Effector memory CD8-positive, alpha-beta T cell (primary cell): ENCODE measurements at places on chromosomes 16 and 17.

- no peaks in the 10 kb centered on the region for H3K27me3 ChIP-seq
- no peak for DNase-seq
- no peaks in the 10 kb centered on the region for H3K4me1 ChIP-seq
- peaks cover 16% of the 10 kb centered on the region for H3K36me3 ChIP-seq
- no peak overlapping the region for H3K27ac ChIP-seq
- no peak overlapping the region for H3K4me3 ChIP-seq
Observed at GRCh38 chr17:31216031-31216751, 80.8 kb downstream of the OMG start.

- peaks cover 7% of the 10 kb centered on the region for H3K4me1 ChIP-seq
- H3K4me3 ChIP-seq: no peak overlapping the region
- no peak overlapping the region for H3K27ac ChIP-seq
- peaks cover 100% of the 10 kb centered on the region for H3K27me3 ChIP-seq
Observed at GRCh38 chr17:48636177-48637018, 10.2 kb upstream of the HOXB9 start.

DNA sequence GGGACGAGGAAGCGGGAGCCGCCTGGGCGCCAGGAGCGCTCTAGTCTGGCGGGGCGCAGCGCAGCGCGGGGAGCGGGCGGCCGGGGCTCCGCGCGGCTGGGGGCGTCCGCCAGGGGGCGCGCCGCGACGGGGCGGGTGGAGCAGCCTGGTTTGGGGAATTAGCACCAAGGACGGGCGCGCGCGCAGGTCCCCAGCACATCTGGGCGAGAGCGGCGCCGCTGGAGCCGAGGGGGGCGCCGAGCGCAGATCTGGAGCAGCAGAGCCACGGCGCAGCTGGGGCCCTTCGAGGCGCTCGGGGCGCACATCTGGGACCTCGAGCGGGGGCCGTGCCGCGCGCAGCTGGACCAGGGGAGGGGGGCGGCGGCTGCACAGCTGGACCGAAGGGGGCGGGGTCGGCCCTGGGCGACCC lies at the start of gene NXPH3:
Gene NXPH3 (plus strand): TSS at position 193 of the 409 bp plus-strand sequence. CDS start 349 bp downstream, outside the sequence.
- peak; percentile 51 for DNase-seq
- H3K36me3 ChIP-seq: peaks cover 7% of the 10 kb centered on the region
- H3K4me1 ChIP-seq: peaks cover 11% of the 10 kb centered on the region
- peaks cover 85% of the 10 kb centered on the region for H3K27me3 ChIP-seq
- no peak within 1 kb of the TSS for H3K27ac ChIP-seq

- no peak for DNase-seq
- H3K36me3 ChIP-seq: no peaks in the 10 kb centered on the region
- H3K4me1 ChIP-seq: no peaks in the 10 kb centered on the region
- H3K27ac ChIP-seq: no peak overlapping the region
- H3K27me3 ChIP-seq: no peaks in the 10 kb centered on the region
Observed at GRCh38 chr16:60648290-60648689, 1387.9 kb downstream of the CDH8 start.

- no peak overlapping the region for H3K27ac ChIP-seq
- no peak overlapping the region for H3K4me3 ChIP-seq
- no peak for DNase-seq
- peaks cover 2% of the 10 kb centered on the region for H3K36me3 ChIP-seq
Observed at GRCh38 chr16:71311553-71312158, 22.5 kb upstream of the CMTR2 start.

- H3K4me1 ChIP-seq: no peaks in the 10 kb centered on the region
- H3K4me3 ChIP-seq: no peak overlapping the region
- no peak overlapping the region for H3K27ac ChIP-seq
- no peaks in the 10 kb centered on the region for H3K36me3 ChIP-seq
Observed at GRCh38 chr16:51180719-51181502, 29.8 kb upstream of the SALL1 start.

GRCh38 chr16:22739077-22739476 lies 74.9 kb upstream of the HS3ST2 start:
- H3K4me3 ChIP-seq: no peak overlapping the region
- H3K4me1 ChIP-seq: no peaks in the 10 kb centered on the region
- H3K27me3 ChIP-seq: peaks cover 15% of the 10 kb centered on the region
- DNase-seq: no peak
- no peaks in the 10 kb centered on the region for H3K36me3 ChIP-seq
- H3K27ac ChIP-seq: no peak overlapping the region

DNA sequence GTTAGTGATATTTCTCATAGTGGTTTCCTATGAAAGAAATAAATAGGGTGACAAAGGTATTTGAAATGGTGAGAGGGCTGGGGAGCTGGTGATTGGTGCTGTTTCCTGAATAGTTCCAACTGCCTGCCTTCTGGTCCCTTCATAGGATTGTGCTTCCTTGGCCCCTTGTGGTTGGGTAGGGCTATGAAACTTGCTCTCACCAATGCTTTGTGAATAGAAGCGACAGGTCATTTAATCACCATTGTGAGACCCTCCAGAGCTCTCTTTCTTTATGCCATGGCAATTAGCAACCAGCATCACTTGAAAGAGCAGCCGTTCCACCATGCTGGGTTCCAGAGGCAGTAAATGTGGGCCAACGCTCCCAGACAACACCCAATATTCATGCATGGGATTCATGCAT lies 23.7 kb upstream of the WWOX start:
- H3K4me3 ChIP-seq: no peak overlapping the region
- H3K27ac ChIP-seq: no peak overlapping the region
- peaks cover 16% of the 10 kb centered on the region for H3K27me3 ChIP-seq
- DNase-seq: no peak

- H3K4me3 ChIP-seq: no peak overlapping the region
- H3K27me3 ChIP-seq: peaks cover 10% of the 10 kb centered on the region
- H3K36me3 ChIP-seq: no peaks in the 10 kb centered on the region
- H3K4me1 ChIP-seq: no peaks in the 10 kb centered on the region
- no peak overlapping the region for H3K27ac ChIP-seq
Observed at GRCh38 chr16:55605754-55606336, 39.4 kb downstream of the CAPNS2 start.

GRCh38 chr16:52491216-52491615 lies 55.7 kb downstream of the TOX3 start:
- DNase-seq: no peak
- H3K4me3 ChIP-seq: no peak overlapping the region
- no peaks in the 10 kb centered on the region for H3K27me3 ChIP-seq
- no peaks in the 10 kb centered on the region for H3K4me1 ChIP-seq
- no peak overlapping the region for H3K27ac ChIP-seq

GRCh38 chr16:23521037-23521743 lies 10.9 kb upstream of the GGA2 start:
- peaks cover 7% of the 10 kb centered on the region for H3K4me1 ChIP-seq
- peaks cover 13% of the 10 kb centered on the region for H3K36me3 ChIP-seq
- H3K4me3 ChIP-seq: no peak overlapping the region
- H3K27ac ChIP-seq: no peak overlapping the region

- no peak for DNase-seq
- peaks cover 21% of the 10 kb centered on the region for H3K27me3 ChIP-seq
- no peaks in the 10 kb centered on the region for H3K36me3 ChIP-seq
Observed at GRCh38 chr17:65457635-65458257, 103.7 kb downstream of the AXIN2 start.

DNA sequence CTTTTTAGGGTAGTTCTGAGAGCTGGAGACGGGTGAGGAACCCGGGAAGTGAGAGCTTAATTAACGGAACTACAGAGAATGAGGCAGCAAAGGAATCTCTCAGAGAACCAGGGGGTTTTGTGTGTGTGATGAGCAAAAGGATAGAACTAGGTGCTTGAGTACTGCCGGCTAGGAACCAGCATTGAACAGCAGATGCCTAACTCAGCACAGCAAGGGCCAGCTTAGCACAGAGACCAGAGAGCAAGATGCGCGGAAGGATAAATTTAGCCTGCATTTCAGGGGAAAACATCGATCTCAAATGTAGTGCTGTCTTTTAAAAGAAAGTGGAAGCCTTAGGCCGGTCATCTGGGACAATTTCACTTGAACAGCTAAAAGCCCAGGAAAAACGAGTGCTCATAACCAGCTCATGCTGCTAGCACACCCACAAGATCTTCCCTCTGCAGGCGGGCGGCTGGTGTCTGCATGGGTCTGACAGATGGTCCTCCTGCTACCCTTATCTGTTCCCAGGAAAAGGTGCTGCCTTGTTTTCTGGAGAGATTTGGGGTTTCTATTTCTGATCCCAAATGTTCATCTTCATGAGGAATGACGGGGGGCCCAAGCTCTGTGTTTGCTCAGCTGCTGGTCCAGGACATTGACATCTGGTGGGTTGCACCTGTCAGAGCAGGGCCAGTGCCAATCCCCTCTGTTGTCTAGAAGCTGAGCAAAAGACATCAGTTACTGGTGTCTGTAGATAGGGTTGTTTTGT lies 103.9 kb downstream of the SOCS1 start:
- no peak overlapping the region for H3K27ac ChIP-seq
- no peak for DNase-seq
- H3K4me3 ChIP-seq: no peak overlapping the region
- H3K4me1 ChIP-seq: peaks cover 3% of the 10 kb centered on the region
- peaks cover 11% of the 10 kb centered on the region for H3K36me3 ChIP-seq

DNA sequence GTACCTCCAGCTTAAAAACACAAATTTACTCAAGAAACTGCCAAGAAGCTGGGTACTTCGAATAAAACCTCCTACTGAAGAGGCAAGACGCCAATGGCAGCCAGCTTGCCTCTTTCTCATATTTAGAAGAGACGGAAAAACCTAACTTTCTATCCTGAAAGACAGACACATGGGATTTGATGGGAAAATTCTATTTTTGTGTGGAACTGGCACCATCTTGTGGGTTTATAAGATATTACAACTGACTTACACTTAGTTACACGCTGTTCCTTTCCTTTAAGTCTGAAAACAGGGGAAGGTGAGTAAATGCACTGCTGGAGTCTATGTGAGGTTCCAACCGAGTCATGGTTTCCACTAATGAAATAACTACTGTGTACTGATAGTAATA lies 10.3 kb downstream of the ZNF18 start:
- H3K27ac ChIP-seq: no peak overlapping the region
- H3K4me1 ChIP-seq: peaks cover 9% of the 10 kb centered on the region
- no peaks in the 10 kb centered on the region for H3K27me3 ChIP-seq
- no peak for DNase-seq
- peaks cover 42% of the 10 kb centered on the region for H3K36me3 ChIP-seq

DNA sequence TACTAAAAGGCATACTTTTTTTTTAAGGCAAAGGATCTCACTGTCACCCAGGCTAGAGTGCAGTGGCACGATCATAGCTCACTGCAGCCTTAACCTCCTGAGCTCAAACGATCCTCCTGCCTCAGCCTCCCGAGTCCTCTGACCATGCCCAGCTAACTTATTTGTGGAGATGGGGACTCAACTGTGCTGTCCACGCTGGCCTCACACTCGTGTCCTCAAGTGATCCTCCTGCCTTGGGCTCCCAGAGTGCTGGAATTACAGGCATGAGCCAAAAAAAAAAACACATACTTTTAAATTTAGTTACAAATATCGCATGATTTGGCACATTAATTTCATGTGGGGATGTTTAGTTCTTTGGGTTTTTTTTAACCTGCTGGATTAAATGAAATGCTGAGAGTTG lies 207.7 kb upstream of the CHMP6 start:
- H3K36me3 ChIP-seq: peaks cover 11% of the 10 kb centered on the region
- no peak overlapping the region for H3K27ac ChIP-seq
- no peaks in the 10 kb centered on the region for H3K27me3 ChIP-seq
- no peak overlapping the region for H3K4me3 ChIP-seq

DNA sequence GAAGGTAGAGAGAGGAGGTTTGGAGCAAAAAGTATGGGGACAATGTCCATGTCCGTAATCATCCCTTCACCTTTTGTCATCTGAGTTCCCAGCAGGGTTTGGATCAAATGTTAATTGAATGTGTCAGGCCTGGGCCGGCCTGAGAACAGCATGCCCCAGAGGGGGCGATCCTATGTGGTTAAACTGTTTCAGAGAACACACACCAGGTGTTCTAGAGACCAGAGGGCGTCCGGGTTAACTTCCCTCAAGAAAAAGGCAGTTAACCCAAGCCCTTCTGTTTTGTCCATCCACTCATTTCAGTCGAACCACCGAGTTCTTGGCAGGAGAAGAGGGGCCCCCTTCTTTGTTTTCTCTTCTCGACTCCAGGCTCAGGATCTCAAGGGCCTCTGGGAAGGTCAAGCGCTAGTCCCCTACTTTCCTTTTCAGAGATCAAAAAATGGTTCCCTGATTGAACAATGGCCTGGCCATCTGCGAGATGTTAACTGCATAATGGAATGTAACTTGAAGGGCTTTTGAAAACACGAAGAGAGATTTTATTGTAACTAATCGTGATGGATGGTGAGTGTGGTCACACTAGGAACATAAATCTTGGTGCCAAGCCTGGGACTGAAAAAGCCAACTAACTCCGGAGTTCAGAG lies 142.5 kb downstream of the IRX3 start:
- H3K27ac ChIP-seq: no peak overlapping the region
- H3K4me1 ChIP-seq: peaks cover 4% of the 10 kb centered on the region
- no peaks in the 10 kb centered on the region for H3K36me3 ChIP-seq
- H3K4me3 ChIP-seq: no peak overlapping the region
- DNase-seq: no peak
- peaks cover 23% of the 10 kb centered on the region for H3K27me3 ChIP-seq

- no peak overlapping the region for H3K4me3 ChIP-seq
- H3K4me1 ChIP-seq: peaks cover 53% of the 10 kb centered on the region
- peaks cover 42% of the 10 kb centered on the region for H3K36me3 ChIP-seq
- H3K27ac ChIP-seq: no peak overlapping the region
- H3K27me3 ChIP-seq: no peaks in the 10 kb centered on the region
Observed at GRCh38 chr17:2803386-2803785, 7.1 kb downstream of the RAP1GAP2 start.

- peaks cover 59% of the 10 kb centered on the region for H3K27me3 ChIP-seq
- H3K4me3 ChIP-seq: no peak overlapping the region
- H3K4me1 ChIP-seq: no peaks in the 10 kb centered on the region
- DNase-seq: no peak
- no peak overlapping the region for H3K27ac ChIP-seq
Observed at GRCh38 chr17:78233678-78234077, 2.2 kb downstream of the TMEM235 start.

- no peak overlapping the region for H3K27ac ChIP-seq
- no peaks in the 10 kb centered on the region for H3K36me3 ChIP-seq
- DNase-seq: no peak
- H3K4me3 ChIP-seq: no peak overlapping the region
- H3K27me3 ChIP-seq: no peaks in the 10 kb centered on the region
- peaks cover 8% of the 10 kb centered on the region for H3K4me1 ChIP-seq
Observed at GRCh38 chr16:79329166-79329521, 271.4 kb downstream of the MAF start.

DNA sequence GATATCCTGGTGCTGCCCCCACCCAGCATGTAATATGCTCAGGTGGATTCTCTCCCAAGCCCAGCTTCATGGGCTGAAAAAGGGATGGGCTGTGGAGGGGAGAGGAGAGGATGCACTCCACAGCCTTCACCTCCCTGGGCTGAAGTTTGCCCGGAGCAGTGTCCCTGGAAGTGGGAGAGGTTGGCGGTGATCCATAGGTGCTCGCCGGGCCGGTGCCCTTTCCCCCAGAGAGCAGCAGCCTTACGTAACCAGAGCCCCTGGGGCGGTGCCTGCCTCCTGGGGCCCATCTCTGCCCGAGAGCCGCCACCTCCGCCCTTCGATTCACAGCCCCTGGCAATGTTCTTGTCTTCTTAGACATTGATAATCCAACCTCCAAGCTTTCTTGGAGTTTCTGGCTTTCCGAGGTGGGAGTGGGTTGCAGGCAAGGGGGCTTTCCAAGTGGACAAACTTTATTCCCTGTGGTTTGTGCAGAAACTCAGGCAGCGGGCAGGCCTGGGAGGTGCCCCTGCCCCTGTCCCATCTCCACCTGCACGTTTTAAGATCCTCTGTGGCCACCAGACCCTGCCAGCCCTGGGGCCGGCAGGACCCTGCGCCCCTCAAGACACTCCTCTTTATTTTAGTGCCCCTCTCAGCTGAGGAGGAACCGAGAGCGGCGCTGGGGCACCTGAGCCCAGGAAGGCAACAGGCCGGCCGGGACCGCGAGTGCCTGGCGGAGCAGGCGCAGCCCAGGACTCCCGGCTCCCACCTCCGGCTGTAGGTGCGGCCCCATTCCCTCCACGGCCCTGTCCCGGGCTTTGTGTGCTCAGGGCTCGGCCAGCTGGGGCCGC lies 3.1 kb upstream of the WDR90 start:
- H3K4me1 ChIP-seq: peaks cover 5% of the 10 kb centered on the region
- no peaks in the 10 kb centered on the region for H3K27me3 ChIP-seq
- no peak for DNase-seq
- no peak overlapping the region for H3K4me3 ChIP-seq
